ENCODE measurements at places on chromosomes 1 and 21. TPM values are rescaled to one million over a fixed set of nuclear protein-coding genes. Genes with fewer than 3 reads are reported as not detected.

- no peak for DNase-seq
Observed at GRCh38 chr1:234572966-234573365, 37.0 kb downstream of the IRF2BP2 start.

- no peak for DNase-seq
Observed at GRCh38 chr21:14557413-14557812, 11.3 kb upstream of the SAMSN1 start.

DNA sequence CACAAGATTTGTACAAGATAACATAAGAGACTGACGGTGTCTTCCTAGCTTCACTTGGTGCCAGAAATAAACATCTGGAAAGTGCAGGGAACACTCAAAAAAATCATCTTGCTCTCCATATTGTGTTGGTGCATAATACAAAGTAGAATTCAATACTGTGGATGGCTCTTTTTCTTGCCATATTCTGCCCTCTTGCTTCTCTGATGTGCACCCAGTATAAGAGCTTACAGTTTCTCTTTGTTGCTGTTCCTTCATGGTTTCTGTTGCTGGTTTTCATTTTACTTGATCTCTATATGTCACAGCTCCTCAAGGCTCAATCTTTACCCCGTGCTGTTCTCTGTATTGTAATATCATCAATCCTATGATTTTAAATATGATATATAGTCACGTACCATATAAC is 528.5 kb upstream of the ZP4 start:
- no peak for DNase-seq

GRCh38 chr1:223718850-223719249 is 6.5 kb downstream of the CAPN2 start:
- no peak for DNase-seq

- DNase-seq = no peak
Observed at GRCh38 chr1:185069202-185069772, 23.9 kb downstream of the RNF2 start.

DNA sequence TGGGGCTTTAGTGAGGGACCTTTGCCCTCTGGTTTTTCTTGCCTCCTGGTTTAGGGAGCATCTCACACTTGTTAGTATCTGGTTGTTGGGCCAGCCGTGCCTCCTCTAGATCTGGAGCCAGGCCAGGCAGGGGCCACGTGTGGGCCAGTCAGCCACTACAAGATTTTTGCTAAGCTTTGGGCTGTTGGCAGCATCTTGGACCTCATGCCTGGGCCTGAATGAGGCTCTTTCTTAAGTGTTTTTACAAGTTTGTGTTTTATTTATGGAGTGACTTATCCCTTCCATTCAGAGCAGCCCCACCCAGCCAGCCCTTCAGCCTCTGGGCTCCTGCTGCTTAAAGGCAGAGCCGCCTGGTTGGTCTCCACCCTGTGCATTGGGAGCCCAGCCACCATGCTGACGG is 1.6 kb upstream of the SH3BGRL3 start:
- peak; percentile 71 for DNase-seq

- no peak for DNase-seq
Observed at GRCh38 chr1:43908858-43909257, 24.7 kb upstream of the ARTN start.

- DNase-seq = no peak
Observed at GRCh38 chr21:35690436-35690835, 369.9 kb downstream of the SETD4 start.

DNA sequence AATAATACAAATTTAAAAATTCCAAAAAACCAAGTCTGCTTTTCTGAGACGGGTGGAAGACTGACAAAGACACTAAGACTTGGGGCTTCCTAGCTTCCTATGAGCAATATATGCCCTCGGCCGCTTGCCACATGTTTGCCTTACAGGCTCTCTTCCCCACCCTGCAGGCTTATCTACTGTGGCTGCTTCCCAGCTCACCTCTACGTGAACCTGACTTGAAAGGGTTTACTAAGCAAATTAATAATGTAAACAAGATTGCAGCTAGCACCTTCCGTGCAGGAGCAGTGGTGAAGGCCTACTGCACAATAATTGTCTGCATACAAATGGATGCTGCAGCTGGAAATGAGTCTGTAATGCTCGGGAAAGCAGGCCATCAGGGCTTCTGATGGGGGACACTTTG is 152.9 kb upstream of the DAB1 start:
- DNase-seq = no peak

GRCh38 chr1:40929155-40929554 is 50.3 kb upstream of the CTPS1 start:
- DNase-seq = no peak

- no peak for DNase-seq
Observed at GRCh38 chr21:42021371-42022090, 11.4 kb upstream of the ZBTB21 start.

GRCh38 chr1:67767103-67767782 is 66.0 kb downstream of the GNG12 start:
- DNase-seq = no peak

GRCh38 chr1:232108598-232108997 is 482.0 kb downstream of the DISC1 start:
- DNase-seq = no peak

DNA sequence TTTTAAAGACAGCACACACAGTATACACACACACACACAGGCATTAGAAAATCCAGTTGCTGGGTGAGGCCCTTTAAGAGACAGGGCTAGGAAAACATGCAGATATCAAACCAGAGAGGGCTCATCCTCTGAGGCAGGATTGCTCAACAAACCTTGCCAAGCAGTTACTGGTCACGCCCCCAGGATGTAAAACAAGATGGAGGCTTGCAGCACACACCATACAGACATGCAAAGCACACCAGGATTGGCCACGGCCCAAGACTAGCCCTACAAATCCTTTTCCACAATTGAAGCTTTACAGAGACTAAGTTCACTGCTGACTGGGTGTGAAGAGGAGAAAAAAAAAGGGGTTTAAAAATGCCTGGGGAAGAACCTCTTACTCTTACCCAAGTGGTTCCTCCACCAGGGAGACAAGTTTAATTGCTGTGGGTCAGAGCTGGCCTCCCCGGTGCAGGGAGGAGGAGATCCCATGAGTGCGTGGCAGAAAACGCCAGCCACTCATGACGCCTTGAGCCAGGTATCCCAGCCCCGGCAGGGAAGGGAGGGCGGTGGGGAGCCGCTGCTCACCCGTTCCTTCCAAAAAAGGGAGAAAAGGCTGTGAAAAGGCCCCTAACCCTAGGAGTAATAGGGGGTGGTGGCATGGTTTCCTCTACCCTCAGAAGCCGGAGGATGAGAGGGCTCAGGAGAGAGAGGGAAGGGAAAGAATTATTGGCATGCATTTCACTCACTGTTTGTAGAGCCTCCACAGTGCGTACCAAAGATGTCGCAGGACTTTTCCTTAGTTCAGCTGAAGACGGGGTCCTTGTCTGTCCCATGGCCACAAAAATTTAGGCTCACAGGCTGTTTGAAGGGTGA is 594.6 kb upstream of the ZP4 start:
- DNase-seq = no peak

- DNase-seq = no peak
Observed at GRCh38 chr1:31643976-31644559, 608 bp downstream of the PEF1 start.

DNA sequence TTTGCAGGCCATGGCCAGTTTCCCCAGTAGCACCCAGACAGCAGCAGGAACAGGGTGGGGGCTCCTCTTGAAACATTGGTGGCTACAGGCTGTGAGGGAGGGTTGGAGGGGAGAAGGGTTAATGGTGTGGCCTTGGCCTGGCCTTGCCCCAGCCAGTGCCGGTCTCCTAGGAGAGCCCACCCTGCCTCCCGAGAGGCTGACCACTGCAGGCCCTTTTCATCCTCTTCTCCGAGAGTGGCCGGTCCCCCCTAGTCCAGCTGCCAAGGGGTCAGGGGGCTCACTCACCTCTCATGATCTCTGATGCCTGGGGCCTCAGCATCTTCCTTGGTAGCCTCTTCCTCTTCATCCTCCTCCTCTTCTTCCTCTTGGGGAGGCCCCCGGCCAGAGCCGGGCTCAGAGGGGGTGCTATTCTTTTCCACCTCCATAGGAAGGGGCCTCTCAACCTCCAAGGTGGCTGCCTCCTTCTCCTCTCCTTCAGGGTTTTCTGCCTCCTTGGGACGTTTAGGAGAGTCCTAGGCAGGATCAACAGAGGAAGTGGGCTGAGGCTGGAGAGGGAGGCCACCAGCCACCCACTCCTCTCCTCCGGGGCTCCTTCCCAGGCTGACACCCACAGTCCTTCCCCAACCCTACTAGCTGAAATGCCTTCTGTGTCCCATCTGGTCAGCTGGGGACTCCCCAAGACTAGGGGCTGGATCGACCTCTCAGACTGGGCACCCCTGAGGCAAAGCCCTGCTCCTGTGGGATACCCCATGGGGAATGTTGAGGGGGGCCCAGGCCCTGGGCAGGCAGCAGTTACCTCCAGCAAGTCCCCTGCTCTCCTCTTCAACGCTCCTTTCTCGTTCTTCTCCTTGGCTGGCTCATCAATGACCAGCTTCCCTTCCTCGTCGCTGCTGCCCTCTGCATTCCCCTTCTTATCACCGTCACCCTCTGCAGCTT is 2.7 kb upstream of the MRPL24 start:
- DNase-seq = no peak

GRCh38 chr1:55965981-55966461 is 613.3 kb downstream of the PLPP3 start:
- DNase-seq = no peak

TNFAIP8L2 gene
- total RNA-seq = not detected

TUFT1 gene
- 4.2 TPM for total RNA-seq

MLLT11 gene
- total RNA-seq = 28.8 TPM

C1orf210 gene
- not detected for total RNA-seq

C1orf115 gene
- total RNA-seq = 22.0 TPM

KCNE1 gene
- not detected for total RNA-seq
